ENCODE measurements at places on chromosomes 11 and 22.

- DNase-seq, result no peak
These were observed 36.6 kb downstream of the RRP8 start for GRCh38 chr11:6566704-6567370.

- DNase-seq, result no peak
These were observed 34.9 kb downstream of the RIBC2 start for GRCh38 chr22:45448431-45448830.

GRCh38 chr11:92975285-92975684 lies 5.8 kb downstream of the MTNR1B start:
- DNase-seq, result no peak

DNA sequence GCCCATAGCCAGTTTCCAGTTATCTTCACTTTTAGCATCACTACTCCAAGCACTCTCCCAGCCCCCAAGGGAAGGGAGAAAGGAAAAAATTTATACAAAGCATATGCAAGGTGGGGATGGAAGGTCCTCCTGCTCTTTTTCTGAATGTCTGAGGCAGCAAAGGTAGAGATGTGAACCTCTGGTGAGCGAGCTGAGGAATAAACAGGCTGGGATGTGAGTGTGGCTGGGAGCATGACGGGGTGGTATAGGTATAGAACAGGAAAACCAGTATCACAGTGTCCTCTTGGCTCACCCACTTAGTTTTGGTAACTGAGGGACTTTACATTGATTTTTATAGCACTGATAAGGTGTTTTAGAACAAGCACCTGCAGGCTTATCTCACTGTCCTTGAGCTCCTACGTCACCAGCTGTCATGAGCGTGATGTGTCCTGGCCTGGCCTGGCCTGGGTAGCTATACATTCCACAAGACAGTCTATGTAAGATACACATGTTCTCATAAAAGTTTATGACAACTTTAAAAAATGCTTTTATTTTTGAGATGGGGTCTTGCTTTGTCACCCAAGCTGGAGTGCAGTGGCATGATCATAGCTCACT lies 10.3 kb upstream of the POLD3 start:
- no peak for DNase-seq

DNA sequence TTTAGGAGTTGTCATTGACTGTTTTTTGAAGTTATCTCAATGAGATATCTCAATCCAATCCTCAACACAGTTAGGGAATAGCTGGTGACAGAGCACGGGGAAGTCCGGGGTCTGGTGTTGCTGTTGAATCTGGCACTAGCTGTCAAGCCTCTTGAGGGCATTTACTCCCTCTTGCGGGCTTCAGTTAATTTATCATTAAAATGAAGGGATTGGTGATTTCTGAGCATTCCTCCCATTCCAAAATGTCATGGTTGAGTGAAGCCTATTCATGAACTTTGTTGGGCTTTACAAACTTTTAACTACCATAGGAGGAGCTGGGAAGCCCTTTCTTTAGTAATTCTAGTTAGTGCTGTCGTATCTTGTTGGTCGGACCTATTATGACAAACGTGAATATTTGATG lies 40.2 kb downstream of the UVRAG start:
- no peak for DNase-seq

DNA sequence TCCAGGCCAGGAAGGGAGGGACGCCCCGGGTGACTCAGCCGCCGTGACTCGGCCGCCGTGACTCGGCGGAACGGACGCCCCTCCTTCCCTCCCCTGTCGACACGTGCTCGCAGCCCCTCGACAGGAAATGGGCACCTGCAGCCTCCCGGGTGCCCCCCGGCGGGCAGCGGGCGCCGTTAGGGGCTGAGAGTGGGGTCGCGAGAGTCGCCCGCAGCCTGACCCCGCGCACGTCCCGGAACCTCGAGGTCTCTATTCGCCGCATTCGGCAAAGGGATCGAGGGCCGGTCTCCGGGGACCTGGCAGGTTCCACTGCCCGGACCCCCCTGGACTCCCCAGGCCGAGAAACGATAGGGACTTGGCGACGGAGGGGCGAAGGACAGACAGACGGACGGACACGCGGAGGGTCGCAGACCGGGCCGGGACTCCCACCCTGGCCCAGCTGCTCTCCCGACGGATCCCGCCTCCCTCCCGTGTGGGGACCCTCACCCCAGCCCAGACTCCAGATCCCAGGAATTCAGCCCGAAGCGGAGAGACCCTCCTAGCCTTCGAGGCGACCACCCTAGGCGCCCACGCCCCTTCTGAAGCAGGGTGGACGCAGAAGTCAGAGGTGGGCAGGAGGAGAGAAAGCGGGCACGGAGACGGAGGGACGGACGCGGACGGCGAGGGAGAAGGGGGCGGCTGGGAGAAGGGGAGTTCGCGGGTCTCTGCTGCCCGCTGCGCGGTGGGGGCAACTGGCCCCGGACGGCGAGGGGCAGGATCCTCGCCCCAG lies 648 bp downstream of the FOSL1 start:
- no peak for DNase-seq

GRCh38 chr11:68962527-68963250 lies 18.1 kb downstream of the MRGPRD start:
- DNase-seq, result no peak
